NK-92 treated with Interleukin-12 subunit alpha and Interleukin-12 subunit beta, amount 100 ng/mL, for 24 hours (cell line): ENCODE measurements at places on chromosomes 7 and 10.

GRCh38 chr10:132578287-132578951, 40.8 kb downstream of the INPP5A start:
- no peak for DNase-seq

- DNase-seq: no peak
Observed at GRCh38 chr7:19352305-19352695, 207.1 kb upstream of the FERD3L start.

GRCh38 chr7:124992851-124993562, 63.4 kb upstream of the POT1 start:
- no peak for DNase-seq

- DNase-seq: no peak
Observed at GRCh38 chr10:76080991-76081390, 649.6 kb downstream of the LRMDA start.

DNA sequence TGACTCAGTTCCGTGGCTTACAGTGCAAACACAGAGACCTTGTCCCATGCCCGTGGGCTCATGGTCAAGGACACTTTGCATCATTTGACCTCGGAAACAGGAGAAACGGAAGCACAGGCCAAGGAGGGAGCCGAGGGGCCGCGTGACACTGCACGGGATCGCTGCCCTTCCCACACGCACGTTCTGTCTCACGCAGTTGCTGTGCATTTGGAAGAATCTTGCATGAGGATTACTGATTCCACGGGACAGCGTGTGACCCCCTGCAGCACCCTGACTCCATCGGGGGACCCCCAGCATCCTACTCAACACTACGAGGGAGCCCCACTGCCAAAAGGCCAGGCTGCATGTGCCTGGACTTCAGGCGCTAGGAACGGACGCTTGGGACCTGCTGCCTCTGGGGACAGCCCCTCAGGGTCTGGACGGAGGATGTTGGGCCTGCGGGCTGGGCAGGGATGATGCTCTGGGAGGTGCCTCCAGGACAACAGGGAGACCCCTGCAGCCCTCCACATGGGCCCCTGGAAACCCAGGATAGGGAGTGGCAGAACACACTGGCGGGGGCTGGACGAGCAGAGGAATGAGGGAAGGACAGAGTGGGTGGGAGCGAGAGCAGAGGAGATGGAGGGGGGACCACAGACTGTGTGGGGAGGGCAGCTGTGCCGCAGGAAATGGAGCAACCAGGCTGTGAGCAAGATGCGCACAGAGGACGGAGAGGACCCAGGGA, 222.2 kb downstream of the DNAJB6 start:
- DNase-seq: no peak

DNA sequence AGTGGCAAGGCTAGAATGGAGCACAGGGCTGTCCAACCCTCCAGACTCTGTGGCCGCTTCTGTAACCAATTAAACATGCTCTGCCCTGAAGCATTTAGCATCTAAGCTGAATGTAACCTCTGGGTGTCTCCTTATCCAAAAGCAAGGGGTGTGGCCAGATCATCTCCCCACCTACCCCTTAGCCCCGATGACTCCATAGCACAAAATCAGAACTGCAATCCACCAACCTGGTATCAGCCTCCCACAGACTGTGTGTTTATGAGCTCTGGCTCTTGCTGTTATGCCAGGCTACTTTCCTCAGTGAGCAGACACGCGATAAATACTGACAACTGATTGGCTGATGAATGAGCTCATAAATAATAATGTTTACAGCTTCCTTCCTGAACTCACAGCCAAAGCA, 3.2 kb downstream of the FRMD4A start:
- DNase-seq: no peak

GRCh38 chr7:136869991-136870865, 1.8 kb downstream of the CHRM2 start:
- no peak for DNase-seq

GRCh38 chr7:43454936-43455518, 127.9 kb upstream of the STK17A start:
- DNase-seq: no peak

DNA sequence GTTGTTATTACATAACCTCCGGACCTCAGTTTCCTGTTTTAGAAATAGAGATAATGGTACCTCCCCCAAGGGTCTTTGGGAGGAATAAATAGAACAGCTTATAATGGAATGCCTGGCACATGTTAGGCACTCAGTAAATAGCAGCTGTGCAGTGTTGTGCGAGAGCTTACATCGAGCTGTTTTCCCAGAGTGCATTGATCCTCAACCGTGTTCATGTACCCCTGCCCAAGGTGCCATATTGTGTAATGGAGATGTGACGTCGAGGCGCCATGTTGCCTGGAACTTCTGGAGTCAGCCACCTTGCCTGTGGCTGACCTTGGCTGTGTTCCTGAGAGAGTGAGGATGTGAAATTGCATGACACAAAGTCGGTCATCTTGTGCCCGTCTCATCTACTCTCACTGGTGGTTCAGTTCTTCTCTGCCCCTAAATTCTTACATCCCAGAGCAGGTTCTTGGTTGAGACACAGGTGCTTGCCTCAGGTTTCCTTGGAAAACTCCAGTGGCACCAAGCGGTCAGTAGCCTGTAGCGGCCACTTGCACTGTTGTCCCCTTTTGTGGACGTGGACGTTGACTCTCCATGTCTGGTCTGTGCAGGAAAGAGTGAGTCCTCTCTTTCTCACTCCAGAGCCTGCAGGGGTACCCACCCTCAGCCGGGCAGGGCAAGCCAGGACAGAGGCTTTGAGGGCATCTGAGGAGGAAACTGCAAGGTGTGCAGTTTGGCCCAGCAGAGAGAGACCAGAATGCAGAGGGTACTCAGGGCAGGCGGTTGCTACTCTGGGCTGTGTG, 230.6 kb downstream of the MGMT start:
- no peak for DNase-seq

DNA sequence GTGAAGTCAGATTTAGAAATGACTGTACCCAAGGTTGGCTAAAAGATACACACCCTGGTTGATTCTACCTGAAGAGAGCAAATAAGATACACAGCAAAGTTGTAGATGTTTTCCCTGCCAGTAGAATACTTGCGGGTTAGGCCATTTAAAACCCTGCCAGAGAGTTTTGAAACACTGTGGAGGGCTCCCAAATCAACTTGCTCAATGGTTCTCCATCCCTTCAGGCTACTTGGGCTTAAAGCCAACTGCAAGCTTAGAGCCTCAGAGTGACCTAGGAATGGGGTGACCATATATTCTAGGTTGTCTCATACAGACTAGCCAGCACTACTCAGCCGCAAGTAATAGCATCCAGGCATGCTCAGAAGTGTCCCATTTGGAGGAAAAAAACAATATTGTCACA, 10.0 kb downstream of the CAV1 start:
- no peak for DNase-seq

- no peak for DNase-seq
Observed at GRCh38 chr10:67803588-67804394, 34.2 kb downstream of the DNAJC12 start.

GRCh38 chr7:92115821-92116220, 18.5 kb downstream of the CYP51A1 start:
- DNase-seq: no peak
